H1 (cell line): ENCODE measurements at places on chromosomes 11 and 22. TPM values are rescaled to one million over a fixed set of nuclear protein-coding genes. Genes with fewer than 3 reads are reported as not detected.

GRCh38 chr11:20887137-20887536 is 217.8 kb downstream of the NELL1 start:
- no peaks in the 10 kb centered on the region for H3K4me1 ChIP-seq
- H3K27ac ChIP-seq = no peak overlapping the region
- H3K27me3 ChIP-seq = no peaks in the 10 kb centered on the region
- no peaks in the 10 kb centered on the region for H3K36me3 ChIP-seq

DNA sequence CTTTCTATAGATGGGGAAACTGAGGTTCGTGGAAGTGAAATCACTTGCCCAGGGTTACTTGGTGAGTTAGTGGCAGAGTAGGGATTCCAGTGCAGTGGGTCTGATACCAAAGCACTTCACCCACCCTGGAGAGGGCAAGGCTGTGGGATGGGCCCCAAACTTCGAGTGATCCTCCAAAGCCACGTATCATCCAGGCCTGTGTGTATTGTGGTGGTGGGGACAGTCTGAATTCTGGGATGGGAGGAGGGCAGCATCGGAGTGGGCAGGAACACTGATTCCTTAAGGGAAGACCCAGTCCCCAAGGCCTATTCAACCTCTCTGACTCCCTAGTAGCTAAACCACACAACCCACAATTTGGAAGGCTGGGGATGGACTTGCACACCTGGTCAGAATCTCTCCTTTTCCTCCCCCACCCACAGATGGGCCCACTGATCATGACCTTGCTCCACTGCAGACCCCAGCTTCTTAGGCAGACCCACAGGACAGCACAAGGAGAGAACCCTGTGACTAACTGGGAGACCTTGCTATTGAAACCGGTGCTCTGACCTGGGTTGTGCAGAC is 11.5 kb downstream of the TMPRSS13 start:
- DNase-seq = no peak
- no peaks in the 10 kb centered on the region for H3K36me3 ChIP-seq
- no peaks in the 10 kb centered on the region for H3K27me3 ChIP-seq
- H3K4me3 ChIP-seq = no peak overlapping the region
- H3K27ac ChIP-seq = no peak overlapping the region

DNA sequence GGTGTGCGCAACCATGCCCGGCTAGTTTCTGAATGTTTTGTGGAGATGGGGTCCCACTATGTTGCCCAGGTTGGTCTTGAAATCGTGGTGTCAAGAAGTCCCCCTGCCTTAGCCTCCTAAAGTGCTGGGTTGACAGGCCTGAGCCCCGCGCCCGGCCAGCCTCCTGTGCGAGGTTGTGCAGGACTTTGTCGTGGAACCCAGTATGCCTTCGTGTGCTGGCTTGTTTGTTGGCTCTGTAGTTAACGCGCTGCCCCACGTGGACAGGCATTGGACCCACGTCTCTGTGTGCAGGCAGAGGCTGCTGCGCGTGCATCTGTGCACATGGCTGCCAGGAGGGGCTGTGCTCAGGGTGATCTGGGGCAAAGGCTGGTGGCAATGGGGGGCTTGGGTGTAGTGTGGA is 33.9 kb upstream of the ZNF195 start:
- no peak for DNase-seq
- no peak overlapping the region for H3K4me3 ChIP-seq
- peaks cover 16% of the 10 kb centered on the region for H3K36me3 ChIP-seq
- no peaks in the 10 kb centered on the region for H3K27me3 ChIP-seq
- H3K4me1 ChIP-seq = no peaks in the 10 kb centered on the region

DNA sequence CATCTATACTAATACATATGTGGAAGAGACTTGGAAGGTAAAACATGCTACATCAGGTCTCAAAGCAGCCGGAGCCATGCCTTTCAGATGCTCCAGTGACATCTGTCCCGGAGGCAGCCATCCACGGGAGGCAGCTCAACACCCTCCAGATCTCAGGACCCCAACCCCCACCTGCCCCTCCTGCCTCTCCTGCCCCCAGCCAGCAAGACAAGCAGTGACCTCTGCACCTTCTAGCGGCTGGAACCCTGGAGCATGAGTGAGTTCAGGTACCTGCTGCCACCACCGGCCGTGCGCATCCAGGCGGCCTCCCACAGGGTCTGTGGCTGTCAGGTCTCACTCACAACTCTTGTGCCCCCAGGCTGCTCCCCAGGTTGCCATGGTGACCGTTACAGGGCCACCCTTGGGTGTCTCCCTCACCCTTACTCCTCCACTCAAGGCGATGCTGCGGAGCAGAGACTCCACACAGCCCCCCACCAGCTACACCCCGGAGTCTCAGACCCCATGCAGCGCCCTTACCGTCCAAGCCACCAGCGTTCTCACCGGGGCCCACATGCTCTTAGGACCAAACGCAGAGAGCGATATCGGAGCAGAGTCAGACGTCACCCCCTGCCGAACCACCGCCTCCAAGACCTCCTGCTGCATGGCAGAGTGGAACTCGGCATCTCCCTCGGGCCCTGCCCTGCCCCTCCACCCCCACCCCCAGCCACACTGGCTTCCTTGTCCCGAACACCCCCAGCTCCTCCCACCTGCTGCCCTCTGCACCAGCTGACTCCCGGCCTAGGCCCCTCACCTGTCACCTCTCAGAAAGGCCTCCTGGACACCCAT is 34.7 kb downstream of the CERK start:
- no peak for DNase-seq
- no peaks in the 10 kb centered on the region for H3K4me1 ChIP-seq
- H3K27ac ChIP-seq = no peak overlapping the region

- peaks cover 5% of the 10 kb centered on the region for H3K4me1 ChIP-seq
- H3K27me3 ChIP-seq = no peaks in the 10 kb centered on the region
- DNase-seq = no peak
- H3K36me3 ChIP-seq = no peaks in the 10 kb centered on the region
Measured at GRCh38 chr11:12243486-12243885, 133.1 kb downstream of the MICAL2 start.

- no peak for DNase-seq
- H3K27me3 ChIP-seq = no peaks in the 10 kb centered on the region
- H3K27ac ChIP-seq = no peak overlapping the region
- H3K4me1 ChIP-seq = no peaks in the 10 kb centered on the region
Measured at GRCh38 chr11:118290923-118291322, 13.6 kb upstream of the CD3E start.

GRCh38 chr11:83408946-83409345 is 122.8 kb upstream of the CCDC90B start:
- no peaks in the 10 kb centered on the region for H3K36me3 ChIP-seq
- H3K4me3 ChIP-seq = no peak overlapping the region
- no peak overlapping the region for H3K27ac ChIP-seq
- no peak for DNase-seq
- no peaks in the 10 kb centered on the region for H3K27me3 ChIP-seq
- H3K4me1 ChIP-seq = no peaks in the 10 kb centered on the region

- H3K4me1 ChIP-seq = no peaks in the 10 kb centered on the region
- no peak overlapping the region for H3K4me3 ChIP-seq
- H3K27me3 ChIP-seq = no peaks in the 10 kb centered on the region
Measured at GRCh38 chr22:17586831-17587440, 23.6 kb downstream of the SLC25A18 start.

DNA sequence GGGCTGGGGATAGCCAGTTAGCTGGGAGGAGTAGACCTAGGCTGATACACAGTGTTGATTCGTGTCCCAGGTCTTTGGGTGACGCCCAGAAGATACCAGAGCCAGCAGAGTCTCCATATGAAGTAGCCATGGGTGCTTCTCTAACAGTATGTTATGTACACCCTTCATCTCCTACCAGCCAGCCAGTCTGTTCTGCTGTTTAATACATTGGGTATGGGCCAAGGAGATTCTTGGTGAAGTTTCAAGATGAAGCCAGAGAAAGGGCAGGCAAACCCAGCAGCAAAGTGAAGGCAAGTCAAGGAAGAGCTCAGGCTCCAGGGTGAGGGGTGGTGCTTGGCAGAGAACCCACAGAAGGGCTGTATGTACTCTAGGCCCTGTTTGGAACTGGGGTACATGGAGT is 56.4 kb downstream of the PPFIBP2 start:
- no peak overlapping the region for H3K4me3 ChIP-seq
- no peaks in the 10 kb centered on the region for H3K27me3 ChIP-seq
- DNase-seq = no peak
- H3K4me1 ChIP-seq = peaks cover 18% of the 10 kb centered on the region
- H3K27ac ChIP-seq = no peak overlapping the region
- H3K36me3 ChIP-seq = no peaks in the 10 kb centered on the region

GRCh38 chr11:26193694-26194365 is 138.1 kb upstream of the ANO3 start:
- H3K36me3 ChIP-seq = no peaks in the 10 kb centered on the region
- no peaks in the 10 kb centered on the region for H3K4me1 ChIP-seq
- H3K4me3 ChIP-seq = no peak overlapping the region
- DNase-seq = no peak
- no peaks in the 10 kb centered on the region for H3K27me3 ChIP-seq

GRCh38 chr11:92688416-92688815 is 281.0 kb upstream of the MTNR1B start:
- no peak for DNase-seq
- H3K4me3 ChIP-seq = no peak overlapping the region
- H3K36me3 ChIP-seq = no peaks in the 10 kb centered on the region
- no peak overlapping the region for H3K27ac ChIP-seq
- H3K4me1 ChIP-seq = no peaks in the 10 kb centered on the region
- H3K27me3 ChIP-seq = no peaks in the 10 kb centered on the region

GRCh38 chr11:446891-447290 is 3.2 kb upstream of the PTDSS2 start:
- H3K36me3 ChIP-seq = no peaks in the 10 kb centered on the region
- H3K4me3 ChIP-seq = no peak overlapping the region
- peaks cover 5% of the 10 kb centered on the region; the same call in 1 of the 2 replicates for H3K4me1 ChIP-seq
- no peak for DNase-seq
- no peaks in the 10 kb centered on the region for H3K27me3 ChIP-seq
- no peak overlapping the region for H3K27ac ChIP-seq

GRCh38 chr11:60125956-60126585 is 37.6 kb downstream of the MS4A2 start:
- H3K36me3 ChIP-seq = no peaks in the 10 kb centered on the region
- no peak overlapping the region for H3K4me3 ChIP-seq
- peaks cover 7% of the 10 kb centered on the region; the same call in 1 of the 2 replicates for H3K4me1 ChIP-seq
- no peaks in the 10 kb centered on the region for H3K27me3 ChIP-seq

DNA sequence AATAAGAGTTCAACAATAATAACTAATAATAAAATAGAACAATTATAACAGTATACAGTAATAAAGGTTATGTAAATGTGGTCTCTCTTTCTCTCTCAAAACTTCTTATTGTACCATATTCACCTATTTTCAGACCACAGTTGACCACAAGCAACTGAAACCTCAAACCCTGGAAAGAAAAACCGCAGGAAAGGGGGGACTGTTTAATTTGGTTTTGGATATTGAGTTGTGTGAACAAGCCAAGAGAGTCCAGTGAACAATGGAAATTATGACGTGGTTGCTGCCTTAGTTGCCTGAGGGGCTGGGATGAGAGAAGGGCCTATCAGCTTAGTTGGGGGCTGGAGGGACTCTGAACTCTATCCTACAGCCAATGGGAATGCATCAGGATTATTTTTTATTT is 178.7 kb upstream of the POU2AF2 start:
- no peak overlapping the region for H3K27ac ChIP-seq
- no peaks in the 10 kb centered on the region for H3K27me3 ChIP-seq
- H3K4me1 ChIP-seq = no peaks in the 10 kb centered on the region

DNA sequence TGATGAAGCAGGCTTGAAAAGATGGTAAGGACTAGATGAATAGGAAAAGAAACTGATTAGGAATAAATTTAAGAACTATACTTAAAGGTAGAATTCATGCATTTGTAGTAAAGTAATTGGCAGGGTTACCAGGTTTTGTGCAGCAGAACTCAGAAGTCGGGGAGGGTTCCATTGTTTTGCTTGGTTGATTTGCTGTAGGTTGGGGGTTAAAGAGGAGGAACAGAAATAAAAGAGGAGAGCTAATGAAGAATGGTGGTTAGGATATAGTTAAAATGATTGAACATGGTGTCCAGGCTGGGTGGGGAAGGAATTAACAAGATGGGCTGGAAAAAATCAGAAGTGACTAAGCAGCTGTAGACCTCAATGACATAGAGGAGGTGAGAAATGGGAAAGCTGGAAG is 5.5 kb upstream of the SPON1 start:
- H3K4me1 ChIP-seq = peaks cover 7% of the 10 kb centered on the region
- H3K36me3 ChIP-seq = no peaks in the 10 kb centered on the region

- H3K27ac ChIP-seq = no peak overlapping the region
- H3K4me1 ChIP-seq = no peaks in the 10 kb centered on the region; the same call in 1 of the 2 replicates
- no peaks in the 10 kb centered on the region for H3K36me3 ChIP-seq
- 0 out of 2 replicates have a peak, but pooled peaks cover 2% of the 10 kb centered on the region for H3K27me3 ChIP-seq
Measured at GRCh38 chr11:113308601-113309000, 5.8 kb upstream of the TTC12 start.

GRCh38 chr11:31806928-31807798 is 4.0 kb downstream of the PAX6 start:
- peak overlapping the region; percentile 39; the same call in 1 of the 2 replicates for H3K4me3 ChIP-seq
- H3K36me3 ChIP-seq = no peaks in the 10 kb centered on the region
- peaks cover 99% of the 10 kb centered on the region for H3K27me3 ChIP-seq
- no peak overlapping the region for H3K27ac ChIP-seq

GRCh38 chr11:2579315-2580060 is 120.3 kb downstream of the KCNQ1OT1 start:
- no peaks in the 10 kb centered on the region for H3K36me3 ChIP-seq
- peaks cover 38% of the 10 kb centered on the region for H3K27me3 ChIP-seq
- no peak overlapping the region for H3K4me3 ChIP-seq

- DNase-seq = no peak
- H3K4me1 ChIP-seq = no peaks in the 10 kb centered on the region
- H3K4me3 ChIP-seq = no peak overlapping the region
Measured at GRCh38 chr11:29656597-29656996, 360.2 kb downstream of the KCNA4 start.

DNA sequence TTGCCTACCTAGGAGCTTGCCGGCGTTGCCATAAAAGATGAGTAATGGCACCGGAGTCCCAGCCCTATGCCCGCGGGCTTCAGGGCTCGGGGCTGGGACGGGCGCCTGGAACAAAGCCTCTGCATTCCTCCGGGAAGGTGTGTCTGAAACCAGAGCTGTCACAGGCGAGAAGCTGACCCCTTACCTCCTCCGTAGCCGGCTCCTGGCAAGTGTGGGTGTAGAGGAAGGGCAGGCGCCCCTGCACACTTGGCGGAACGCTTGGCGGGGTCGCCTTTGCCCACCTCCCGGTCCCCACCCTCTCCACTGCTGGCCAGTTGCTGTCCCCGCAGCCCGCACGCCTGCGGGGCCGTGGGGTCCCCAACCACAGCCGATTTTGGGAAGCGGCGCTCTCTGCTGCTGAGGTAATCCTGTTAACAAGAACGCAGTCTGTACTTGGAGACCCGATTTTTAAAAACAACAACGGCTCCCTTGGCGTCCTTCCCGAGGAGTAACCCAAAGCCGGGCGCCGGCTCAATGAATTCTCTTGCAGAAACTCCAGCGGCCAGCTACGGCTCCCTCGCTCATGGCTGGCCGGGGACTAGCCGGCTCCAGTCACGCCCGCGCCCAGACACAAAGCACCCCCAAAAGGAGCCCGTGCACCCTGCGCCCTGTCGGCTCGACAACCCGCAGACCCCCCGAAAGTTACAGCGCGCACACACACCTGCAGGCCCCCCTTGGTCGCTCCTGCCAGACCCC is 89.2 kb downstream of the PLEKHA7 start:
- H3K4me1 ChIP-seq = peaks cover 13% of the 10 kb centered on the region
- no peak overlapping the region for H3K27ac ChIP-seq
- peak overlapping the region; percentile 70 for H3K4me3 ChIP-seq
- DNase-seq = no peak

The PVALB gene
- total RNA-seq = 1.7 and 3.2 TPM in 2 replicates

The FXYD6 gene
- 44.6 and 50.0 TPM in 2 replicates for total RNA-seq

The DEPDC7 gene
- 6.3 and 7.6 TPM in 2 replicates for total RNA-seq

The TIMP3 gene
- 4.7 and 4.8 TPM in 2 replicates for total RNA-seq
